NCI-H69 (cell line): ENCODE measurements at places on chromosomes 6 and 20.

GRCh38 chr20:3592931-3593330 is 70.3 kb downstream of the GFRA4 start:
- DNase-seq = no peak

DNA sequence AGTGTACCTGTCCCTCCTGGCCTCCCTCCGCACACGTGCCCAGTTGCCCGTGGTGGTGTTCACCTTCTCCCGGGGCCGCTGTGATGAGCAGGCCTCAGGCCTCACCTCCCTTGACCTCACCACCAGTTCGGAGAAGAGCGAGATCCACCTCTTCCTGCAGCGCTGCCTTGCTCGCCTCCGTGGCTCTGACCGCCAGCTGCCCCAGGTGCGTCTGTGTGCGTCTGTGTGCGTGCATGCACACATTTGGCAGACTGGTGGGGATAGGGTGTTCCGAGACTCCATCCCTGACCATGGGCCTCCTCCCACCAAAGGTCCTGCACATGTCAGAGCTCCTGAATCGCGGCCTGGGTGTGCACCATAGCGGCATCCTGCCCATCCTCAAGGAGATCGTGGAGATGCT is 4.9 kb downstream of the SKIC2 start:
- DNase-seq = no peak

DNA sequence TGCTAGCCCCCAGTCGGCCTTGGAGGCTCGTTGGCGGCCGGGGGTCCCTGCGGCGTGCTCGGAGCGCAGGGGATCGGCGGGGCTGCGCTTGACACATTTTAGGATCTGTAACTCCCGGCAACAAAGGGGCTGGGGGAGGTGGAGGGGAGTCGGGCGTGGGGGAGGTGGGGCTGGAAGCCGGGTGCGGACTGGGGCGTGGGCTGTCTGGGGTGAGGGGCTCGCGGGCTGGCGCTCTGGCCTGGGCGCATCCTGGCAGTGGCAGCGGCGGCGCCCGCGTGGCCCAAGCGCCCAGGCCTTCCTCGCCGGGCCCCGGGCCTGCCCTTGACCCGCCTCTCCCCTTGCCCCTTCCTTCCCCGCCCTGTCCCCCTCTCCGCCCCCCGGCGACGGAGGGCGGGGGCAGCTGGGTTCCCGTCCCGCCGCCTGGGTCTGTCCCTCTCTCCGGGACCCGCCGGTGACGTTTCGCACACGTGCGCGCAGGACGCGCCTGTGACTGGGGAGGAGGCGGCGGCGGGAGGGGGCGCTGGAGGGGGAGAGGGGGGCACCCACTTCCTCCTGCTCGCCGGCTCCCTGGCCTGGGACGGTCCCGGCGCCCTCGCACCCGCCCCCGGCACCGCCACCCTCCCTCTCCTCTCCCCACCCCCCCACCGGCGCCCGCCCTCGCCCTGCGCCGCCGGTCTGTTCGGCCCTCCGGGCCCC is 1.5 kb downstream of the E2F3 start:
- peak; percentile 93 for DNase-seq

DNA sequence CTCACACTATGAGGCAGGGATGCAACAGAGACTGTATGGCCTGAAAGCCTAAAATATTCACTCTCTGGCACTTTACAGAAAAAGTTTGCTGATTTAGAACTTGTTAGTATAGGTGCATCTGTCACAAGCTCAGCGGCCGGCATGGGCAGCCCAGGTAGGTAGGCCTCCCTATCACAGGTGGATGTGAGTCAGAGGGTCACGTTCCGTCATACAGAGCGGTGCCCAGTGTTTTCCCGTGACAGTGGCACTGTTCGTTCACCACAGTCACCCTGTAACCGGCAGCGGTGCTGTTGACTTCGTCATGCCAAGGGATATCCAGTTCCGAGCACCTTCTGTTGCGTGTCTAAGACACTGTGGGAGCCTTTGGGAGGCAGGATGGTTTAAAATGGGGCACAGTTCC is 32.9 kb upstream of the PXDC1 start:
- no peak for DNase-seq

DNA sequence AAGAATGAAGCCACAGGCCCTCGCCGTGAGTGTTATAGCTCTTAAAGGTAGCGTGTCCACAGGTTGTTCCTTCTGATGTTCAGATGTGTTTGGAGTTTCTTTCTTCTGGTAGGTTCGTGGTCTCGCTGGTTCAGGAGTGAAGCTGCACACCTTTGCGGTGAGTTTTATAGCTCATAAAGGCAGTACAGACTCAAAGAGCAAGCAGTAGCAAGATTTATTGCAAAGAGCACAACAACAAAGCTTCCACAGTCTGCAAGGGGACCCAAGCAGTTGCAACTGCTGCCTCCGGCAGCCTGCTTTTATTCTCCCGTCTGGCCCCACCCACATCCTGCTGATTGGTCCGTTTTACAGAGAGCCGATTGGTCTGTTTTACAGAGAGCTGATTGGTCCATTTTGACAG is 5.2 kb downstream of the HIVEP1 start:
- DNase-seq = no peak
